ENCODE measurements at places on chromosomes 16 and 17. TPM values are rescaled to one million over a fixed set of nuclear protein-coding genes. Genes with fewer than 3 reads are reported as not detected.
A peak's percentile ranks its signal among the peaks of the same experiment; 100 is the strongest.

ADORA2B gene
- total RNA-seq = not detected

ASPA gene
- total RNA-seq = 19.4 TPM

RNF167 gene
- 29.1 TPM for total RNA-seq

GCGR gene
- not detected for total RNA-seq

VWA3A gene
- total RNA-seq = 1.8 TPM

ERN2 gene
- total RNA-seq = 0.14 TPM

MYH2 gene
- 0.35 TPM for total RNA-seq

RGS11 gene
- not detected for total RNA-seq

MT1A gene
- total RNA-seq = 13.8 TPM

SLC6A2 gene
- total RNA-seq = 0.51 TPM

TPSAB1 gene
- 3.9 TPM for total RNA-seq

UTS2R gene
- total RNA-seq = not detected

CES5A gene
- total RNA-seq = not detected

KRT24 gene
- total RNA-seq = not detected

CACNA1G gene
- total RNA-seq = under 0.01 TPM

- H3K4me3 ChIP-seq = no peak overlapping the region
- H3K27ac ChIP-seq = no peak overlapping the region
- no peaks in the 10 kb centered on the region for H3K36me3 ChIP-seq
These were observed 34.4 kb downstream of the METRNL start for GRCh38 chr17:83113792-83114191.

- no peak overlapping the region for H3K27ac ChIP-seq
- no peaks in the 10 kb centered on the region for H3K27me3 ChIP-seq
- H3K36me3 ChIP-seq = no peaks in the 10 kb centered on the region
These were observed 46.3 kb downstream of the C16orf78 start for GRCh38 chr16:49419862-49420261.

DNA sequence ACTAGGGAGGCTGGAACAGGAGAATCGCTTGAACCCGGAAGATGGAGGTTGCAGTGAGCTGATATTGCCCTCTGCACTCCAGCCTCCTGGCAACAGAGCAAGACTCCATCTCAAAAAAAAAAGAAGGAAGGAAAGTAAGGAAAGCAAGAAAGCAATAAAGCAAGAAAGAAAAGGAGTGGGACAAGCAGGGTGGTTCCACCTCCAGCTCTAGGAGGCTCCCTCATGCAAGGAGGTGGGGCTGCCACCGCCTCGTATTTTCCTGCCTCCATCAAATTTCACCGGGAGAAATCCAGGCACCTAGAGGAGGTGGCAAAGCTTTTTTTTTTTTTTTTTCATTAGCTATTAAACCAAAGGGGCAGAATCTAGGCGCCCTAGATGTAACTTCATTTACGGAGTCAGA lies 1.0 kb downstream of the CYB561 start:
- no peak for DNase-seq
- no peaks in the 10 kb centered on the region for H3K4me1 ChIP-seq
- no peaks in the 10 kb centered on the region for H3K36me3 ChIP-seq
- no peak overlapping the region for H3K4me3 ChIP-seq
- H3K27me3 ChIP-seq = no peaks in the 10 kb centered on the region
- H3K27ac ChIP-seq = peak overlapping the region; percentile 56

- DNase-seq = no peak
- no peaks in the 10 kb centered on the region for H3K36me3 ChIP-seq
- H3K27ac ChIP-seq = no peak overlapping the region
- no peak overlapping the region for H3K4me3 ChIP-seq
- no peaks in the 10 kb centered on the region for H3K4me1 ChIP-seq
- H3K27me3 ChIP-seq = no peaks in the 10 kb centered on the region
These were observed 71.3 kb downstream of the IL21R start for GRCh38 chr16:27473101-27473900.

GRCh38 chr17:73013301-73013700 lies 79.2 kb downstream of the SLC39A11 start:
- H3K4me1 ChIP-seq = no peaks in the 10 kb centered on the region
- H3K4me3 ChIP-seq = no peak overlapping the region
- no peaks in the 10 kb centered on the region for H3K36me3 ChIP-seq
- no peaks in the 10 kb centered on the region for H3K27me3 ChIP-seq

- no peak overlapping the region for H3K4me3 ChIP-seq
- DNase-seq = no peak
- no peak overlapping the region for H3K27ac ChIP-seq
- H3K36me3 ChIP-seq = no peaks in the 10 kb centered on the region
- no peaks in the 10 kb centered on the region for H3K4me1 ChIP-seq
These were observed 75.9 kb downstream of the USP22 start for GRCh38 chr17:20966870-20967269.

- no peak for DNase-seq
- no peaks in the 10 kb centered on the region for H3K36me3 ChIP-seq
- no peaks in the 10 kb centered on the region for H3K27me3 ChIP-seq
These were observed 25.0 kb downstream of the WNT9B start for GRCh38 chr17:46876353-46876887.

GRCh38 chr17:17661834-17662385 lies 19.3 kb upstream of the RAI1 start:
- no peaks in the 10 kb centered on the region for H3K4me1 ChIP-seq
- DNase-seq = no peak
- H3K27me3 ChIP-seq = no peaks in the 10 kb centered on the region
- no peak overlapping the region for H3K4me3 ChIP-seq

- H3K27me3 ChIP-seq = no peaks in the 10 kb centered on the region
- no peaks in the 10 kb centered on the region for H3K4me1 ChIP-seq
- H3K4me3 ChIP-seq = no peak overlapping the region
- no peaks in the 10 kb centered on the region for H3K36me3 ChIP-seq
- no peak overlapping the region for H3K27ac ChIP-seq
- no peak for DNase-seq
These were observed 160.5 kb upstream of the NOL11 start for GRCh38 chr17:67557052-67557845.

DNA sequence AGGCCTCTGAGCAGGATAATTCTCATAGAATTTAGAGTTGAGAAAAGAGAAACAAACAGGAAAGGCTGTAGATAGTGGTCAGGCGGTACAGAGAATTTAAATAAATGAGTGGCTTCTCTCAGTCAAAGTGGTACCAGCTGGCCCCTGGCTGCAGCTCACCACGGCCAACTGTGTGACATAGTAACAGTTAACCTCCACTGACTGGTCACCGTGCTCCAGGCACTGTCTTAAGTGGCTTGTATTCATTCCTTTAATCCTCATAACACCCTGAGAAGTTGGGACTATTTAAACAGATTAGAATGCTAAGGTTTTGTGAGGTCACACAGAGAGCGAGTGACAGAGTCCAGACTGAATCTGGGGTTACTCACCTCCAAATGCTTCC lies 108.9 kb downstream of the GNAO1 start:
- no peak overlapping the region for H3K4me3 ChIP-seq
- no peak for DNase-seq
- no peaks in the 10 kb centered on the region for H3K4me1 ChIP-seq
- no peaks in the 10 kb centered on the region for H3K27me3 ChIP-seq
- no peak overlapping the region for H3K27ac ChIP-seq
- H3K36me3 ChIP-seq = no peaks in the 10 kb centered on the region

DNA sequence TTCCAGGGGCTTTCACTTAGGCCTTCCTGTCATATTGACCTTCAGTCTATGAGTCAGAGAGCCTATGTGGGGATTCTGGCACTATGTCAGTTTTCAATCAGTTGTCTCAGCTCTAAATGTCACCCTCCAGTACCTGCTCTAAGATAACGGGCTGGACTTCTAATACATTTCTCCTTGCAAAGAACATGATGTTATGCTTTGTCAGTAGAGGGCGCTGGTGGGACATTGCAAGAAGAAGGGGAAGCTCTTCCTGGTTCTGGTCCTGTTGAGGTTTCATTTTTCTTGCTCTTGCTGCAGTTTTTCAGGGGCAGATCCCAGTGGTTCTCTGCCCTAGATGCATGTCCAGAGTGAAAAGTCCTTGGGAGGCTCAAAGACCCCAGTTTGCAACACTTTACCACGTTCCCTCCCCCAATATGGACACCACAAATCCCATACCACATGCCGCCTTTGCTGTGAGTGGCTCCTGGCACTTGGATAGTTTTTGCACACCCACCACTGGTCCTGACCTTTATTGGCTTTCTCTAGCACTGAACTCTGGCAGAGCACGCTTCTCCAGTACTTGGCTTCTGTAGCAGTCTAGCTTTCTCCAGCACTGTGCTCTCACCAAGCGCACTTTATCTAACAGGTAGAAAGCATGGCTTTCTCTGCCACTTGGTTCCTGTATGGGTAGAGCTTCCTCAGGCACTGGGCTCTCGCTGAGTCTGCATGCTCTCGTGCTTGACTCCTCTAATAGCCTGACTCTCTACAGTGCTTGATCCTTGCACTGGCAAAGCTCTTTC lies 49.0 kb downstream of the BCL7C start:
- H3K36me3 ChIP-seq = no peaks in the 10 kb centered on the region
- peak overlapping the region; percentile 40 for H3K27ac ChIP-seq
- H3K27me3 ChIP-seq = no peaks in the 10 kb centered on the region
- no peak overlapping the region for H3K4me3 ChIP-seq
- H3K4me1 ChIP-seq = no peaks in the 10 kb centered on the region

GRCh38 chr16:15792563-15792971 lies 64.3 kb downstream of the MYH11 start:
- no peaks in the 10 kb centered on the region for H3K36me3 ChIP-seq
- peak overlapping the region; percentile 38 for H3K27ac ChIP-seq
- DNase-seq = no peak

DNA sequence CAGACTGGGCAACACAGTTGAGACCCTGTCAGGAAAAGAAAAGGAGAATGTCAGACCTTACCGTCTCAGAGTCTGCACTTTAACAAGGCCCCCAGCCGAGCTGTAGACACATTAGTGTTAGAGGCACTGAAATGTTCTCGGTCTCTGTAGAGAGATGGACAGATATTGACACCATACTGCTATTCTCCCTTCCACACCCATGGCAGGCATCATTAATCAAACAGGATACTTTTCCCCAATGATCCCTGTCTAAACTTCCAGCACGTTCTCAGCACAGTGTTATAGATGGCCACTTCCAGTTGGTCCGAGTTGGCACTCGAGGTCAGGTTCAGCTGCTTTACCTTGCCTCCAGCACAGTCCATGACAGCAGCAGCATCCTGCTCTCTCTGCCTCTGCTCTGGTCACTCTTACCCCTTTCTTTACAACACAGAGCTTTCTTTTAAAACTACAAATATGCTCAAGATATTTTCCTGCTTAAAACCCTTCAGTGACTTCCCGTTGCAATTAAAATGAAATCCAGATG lies 251.6 kb downstream of the SNX29 start:
- peaks cover 4% of the 10 kb centered on the region for H3K4me1 ChIP-seq
- DNase-seq = no peak
- H3K4me3 ChIP-seq = no peak overlapping the region
- H3K36me3 ChIP-seq = no peaks in the 10 kb centered on the region
- H3K27ac ChIP-seq = no peak overlapping the region
- H3K27me3 ChIP-seq = no peaks in the 10 kb centered on the region

DNA sequence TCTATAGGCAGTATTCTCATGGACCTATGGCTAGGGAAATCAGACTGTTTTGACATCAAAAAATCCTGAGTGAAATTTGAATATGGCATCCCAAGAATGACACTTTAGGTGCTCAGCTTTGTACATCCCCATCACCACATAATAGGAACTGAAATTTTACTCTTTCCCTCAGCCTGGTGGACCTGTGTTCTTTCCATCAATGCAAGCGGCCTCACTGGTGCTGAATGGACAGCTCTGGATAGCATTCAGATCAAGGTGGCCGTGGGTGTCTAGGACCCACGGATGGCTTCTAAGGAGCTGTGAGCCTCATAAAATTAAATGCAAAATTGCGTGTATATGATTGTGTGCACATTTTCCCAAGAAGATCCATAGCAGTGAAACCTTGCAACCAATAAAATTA lies 152.6 kb downstream of the MAP2K6 start:
- no peak overlapping the region for H3K27ac ChIP-seq
- H3K27me3 ChIP-seq = no peaks in the 10 kb centered on the region
- DNase-seq = no peak

GRCh38 chr17:46732160-46732559 lies 86.3 kb downstream of the WNT3 start:
- no peak overlapping the region for H3K4me3 ChIP-seq
- H3K27ac ChIP-seq = no peak overlapping the region

DNA sequence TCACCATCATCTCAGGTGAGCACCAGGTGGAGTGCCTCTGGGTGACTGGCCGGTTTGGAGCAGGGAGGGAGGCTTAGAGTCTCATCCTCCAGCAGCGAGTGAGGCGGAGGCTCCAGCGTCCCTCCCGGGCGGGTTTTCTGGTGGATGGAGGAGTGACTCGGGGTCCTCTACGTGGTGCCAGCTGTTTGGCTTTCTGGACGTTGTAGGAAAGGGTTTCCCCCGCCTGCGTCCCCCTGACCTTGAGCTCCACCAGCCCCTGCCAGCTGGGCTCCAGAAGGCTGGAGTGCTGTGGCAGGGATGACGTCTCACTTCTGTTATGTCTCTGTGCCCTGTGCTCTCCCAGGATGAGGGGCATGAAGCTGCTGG lies 522 bp downstream of the DNASE1 start:
- H3K27me3 ChIP-seq = no peaks in the 10 kb centered on the region
- no peak overlapping the region for H3K4me3 ChIP-seq
- no peak overlapping the region for H3K27ac ChIP-seq

GRCh38 chr16:78577630-78578029 lies 478.2 kb downstream of the WWOX start:
- no peaks in the 10 kb centered on the region for H3K27me3 ChIP-seq
- no peak overlapping the region for H3K27ac ChIP-seq
- no peaks in the 10 kb centered on the region for H3K36me3 ChIP-seq
- H3K4me3 ChIP-seq = no peak overlapping the region
- no peaks in the 10 kb centered on the region for H3K4me1 ChIP-seq

Measured in uterus (tissue), 4 donors.